Right kidney (tissue), 9 donors: ENCODE measurements at places on chromosomes 2 and 18.

DNA sequence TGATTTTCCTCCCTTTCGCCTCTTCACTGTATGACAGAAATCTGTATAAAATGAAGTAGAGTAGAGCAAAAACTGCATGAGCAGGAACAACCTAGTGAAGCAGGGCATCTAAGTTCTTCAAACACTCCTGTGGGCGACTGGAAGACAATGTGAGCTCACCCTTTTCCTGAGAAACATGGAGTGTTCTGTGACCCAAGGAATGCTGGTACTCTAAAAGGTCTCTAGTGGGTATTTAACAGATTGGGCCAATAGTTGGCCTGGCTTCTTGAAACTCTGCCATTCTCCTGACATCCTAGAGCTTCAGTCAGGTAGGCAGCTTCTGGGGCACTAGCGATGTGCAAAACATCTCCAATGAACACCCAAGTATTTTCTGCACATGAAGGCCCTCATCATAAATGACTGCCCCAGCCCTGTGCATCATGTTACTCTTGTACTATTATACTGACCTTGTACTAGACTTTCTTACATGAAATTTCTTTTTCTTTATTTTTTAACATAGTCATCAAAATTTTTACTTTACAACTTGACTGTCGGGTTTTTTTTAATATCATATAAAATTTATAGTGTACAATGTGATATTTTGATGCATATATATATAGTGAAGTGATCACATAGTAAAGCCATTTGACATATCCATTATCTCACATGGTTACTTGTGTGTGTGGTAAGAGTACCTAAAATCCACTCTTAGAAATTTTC is 294.6 kb upstream of the SESTD1 start:
- no peak for DNase-seq

- no peak for DNase-seq
Observed at GRCh38 chr2:37627710-37628109, 43.7 kb downstream of the CDC42EP3 start.

DNA sequence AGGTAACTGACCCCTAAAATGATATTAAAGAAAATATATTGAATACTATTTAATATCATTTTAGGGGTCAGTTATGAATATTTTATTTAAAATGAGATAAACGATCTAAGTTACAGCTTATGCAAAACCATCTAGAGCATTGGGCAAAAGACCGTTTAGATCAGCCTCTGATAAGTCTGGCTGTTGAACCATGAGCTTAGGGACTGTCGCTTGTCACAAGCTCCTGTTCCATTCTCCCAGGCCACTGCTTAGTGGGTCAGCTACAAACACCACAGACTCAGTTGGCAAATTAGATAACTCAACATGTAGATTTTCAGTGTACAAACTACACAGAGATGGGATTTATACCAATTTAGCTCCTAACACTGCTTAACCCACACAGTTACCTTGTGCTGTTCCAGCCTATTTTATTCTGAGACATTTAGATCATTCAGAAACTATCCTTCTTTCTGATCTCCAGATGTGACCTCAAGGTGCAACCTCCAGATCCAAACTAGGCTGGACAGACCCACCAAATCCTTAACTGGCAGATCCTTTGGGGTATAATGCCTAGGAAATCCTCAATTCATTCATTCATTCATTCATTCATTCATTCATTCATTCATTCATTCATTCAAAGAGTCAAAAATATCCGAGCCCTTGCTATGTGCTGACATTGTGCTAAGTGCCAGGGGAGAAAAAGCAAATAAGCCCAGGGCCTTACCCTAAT is 82.8 kb downstream of the HRH4 start:
- no peak for DNase-seq

- DNase-seq: peak; percentile 60
Observed at GRCh38 chr18:75809926-75810255, 382.4 kb upstream of the SMIM21 start.

GRCh38 chr18:9517869-9518268 is 42.6 kb downstream of the RALBP1 start:
- no peak for DNase-seq

GRCh38 chr2:58680755-58681310 is 439.7 kb upstream of the FANCL start:
- no peak for DNase-seq

GRCh38 chr2:11498543-11499034 is 32.6 kb upstream of the E2F6 start:
- DNase-seq: peak; percentile 18

DNA sequence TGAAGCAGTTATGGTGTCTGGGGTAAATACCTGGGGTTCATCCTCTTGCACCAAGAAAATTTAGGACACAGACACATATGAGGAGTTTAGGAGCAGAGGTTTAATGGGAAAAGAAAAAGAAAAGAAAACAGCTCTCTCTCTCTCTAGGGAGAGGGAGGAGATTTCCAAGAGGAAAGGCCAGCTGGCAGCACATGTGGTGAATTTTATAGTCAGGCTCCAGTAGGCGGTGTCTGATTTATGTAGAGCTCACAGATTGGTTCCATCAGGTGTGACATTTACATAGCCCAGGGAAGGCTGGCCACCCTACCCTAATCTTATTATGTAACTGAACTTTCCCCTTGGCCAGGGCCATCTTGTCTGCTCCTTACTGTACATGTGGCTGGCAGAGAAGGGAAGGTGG is 297.5 kb upstream of the RGPD4 start:
- peak; percentile 35 for DNase-seq

- DNase-seq: no peak
Observed at GRCh38 chr2:70440621-70441020, 113.0 kb downstream of the TGFA start.

DNA sequence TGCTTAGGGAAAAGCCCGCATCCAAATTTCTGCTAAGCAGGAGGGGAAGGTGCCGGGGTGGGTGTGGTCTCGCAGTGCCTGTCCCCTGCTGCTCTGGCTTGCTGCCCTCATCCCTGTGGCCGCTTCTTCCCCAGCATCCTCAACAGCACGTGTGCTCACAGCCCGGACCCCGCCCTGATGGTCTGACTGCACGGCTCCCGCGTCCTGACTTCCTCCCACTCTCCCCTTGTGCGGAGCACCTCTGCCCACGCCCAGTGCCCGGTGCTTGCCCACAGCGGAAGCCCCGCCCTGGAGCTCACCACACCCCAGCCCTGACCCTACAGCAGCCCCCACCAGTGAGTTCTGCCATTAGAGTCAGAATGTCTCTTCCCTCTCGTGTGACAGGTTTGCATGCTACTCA is 277.9 kb downstream of the NDUFA10 start:
- DNase-seq: no peak

DNA sequence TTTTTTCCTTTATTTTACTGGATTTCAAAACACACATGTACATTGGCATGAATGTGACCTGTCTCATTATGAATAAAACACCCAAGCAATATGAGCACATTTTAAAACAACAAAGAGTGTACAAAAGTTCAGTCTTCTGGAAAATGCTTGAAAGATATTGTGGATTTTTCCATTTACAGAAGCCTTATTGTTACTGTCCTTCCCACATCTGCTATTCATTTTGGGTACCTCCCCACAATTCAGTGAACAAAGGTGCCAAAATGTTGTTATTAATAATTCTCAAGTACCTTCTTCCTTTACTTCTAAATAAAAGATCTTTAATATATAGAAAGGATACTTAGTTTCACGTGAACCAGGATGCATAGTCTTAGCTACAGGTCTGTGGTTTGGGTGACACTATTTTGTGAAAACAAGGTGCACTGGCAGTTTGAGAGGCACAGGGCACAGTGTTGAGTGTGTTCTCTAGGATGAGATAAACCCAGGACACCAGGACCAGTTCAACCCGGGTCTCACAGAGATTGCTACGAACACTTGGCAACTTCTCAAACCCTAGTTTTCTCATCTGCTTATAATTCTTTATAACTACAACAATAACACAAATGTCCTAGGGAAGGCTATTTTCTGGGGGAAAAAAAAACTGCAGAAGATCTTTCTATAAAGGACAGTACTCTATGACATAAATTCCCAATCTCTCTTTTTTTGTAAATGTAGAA is 84.5 kb upstream of the GALNT5 start:
- no peak for DNase-seq

DNA sequence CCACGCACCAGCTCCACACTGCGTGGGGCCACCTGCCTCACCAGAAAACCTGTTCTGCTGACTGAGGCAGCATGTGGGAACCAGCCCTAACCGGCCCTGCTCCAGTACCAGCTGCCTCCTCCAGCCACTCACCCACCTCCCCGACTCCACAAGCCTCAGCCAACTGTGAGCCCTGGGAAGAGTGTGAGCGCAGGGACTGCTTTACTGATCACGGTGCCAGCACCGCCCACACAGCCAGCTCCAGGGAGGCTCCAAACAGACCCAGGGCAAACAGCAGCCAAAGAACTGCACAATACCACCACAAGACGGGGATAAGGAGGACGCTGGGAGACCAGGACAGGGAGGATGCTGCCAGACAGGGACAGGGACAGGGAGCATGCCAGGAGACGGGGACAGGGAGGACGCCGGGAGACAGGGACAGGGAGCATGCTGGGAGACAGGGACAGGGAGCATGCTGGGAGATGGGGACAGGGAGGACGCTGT is 28.4 kb downstream of the EIPR1 start:
- DNase-seq: no peak

- DNase-seq: no peak
Observed at GRCh38 chr2:74293191-74293991, 49.8 kb downstream of the SLC4A5 start.

DNA sequence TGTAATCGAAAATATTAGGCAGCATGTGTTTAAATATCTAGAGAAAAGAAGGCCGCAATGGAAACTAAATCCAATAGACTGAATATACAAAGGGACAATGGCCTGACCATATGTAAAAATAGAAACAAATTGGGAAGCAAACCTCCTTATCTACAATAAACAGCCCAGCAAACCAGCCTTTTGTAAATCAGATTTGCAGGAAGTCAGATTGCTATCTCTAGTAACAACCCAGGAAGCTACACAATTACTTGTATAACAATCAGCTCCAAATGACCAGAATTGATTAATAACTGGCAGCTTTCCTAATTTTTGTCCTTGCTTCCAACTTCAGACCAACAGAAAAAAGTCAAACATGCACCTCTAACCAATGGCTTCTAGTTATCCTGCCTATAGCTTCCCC is 860.0 kb downstream of the CPS1 start:
- DNase-seq: no peak

GRCh38 chr2:98747888-98748287 is 17.0 kb upstream of the MGAT4A start:
- DNase-seq: no peak

DNA sequence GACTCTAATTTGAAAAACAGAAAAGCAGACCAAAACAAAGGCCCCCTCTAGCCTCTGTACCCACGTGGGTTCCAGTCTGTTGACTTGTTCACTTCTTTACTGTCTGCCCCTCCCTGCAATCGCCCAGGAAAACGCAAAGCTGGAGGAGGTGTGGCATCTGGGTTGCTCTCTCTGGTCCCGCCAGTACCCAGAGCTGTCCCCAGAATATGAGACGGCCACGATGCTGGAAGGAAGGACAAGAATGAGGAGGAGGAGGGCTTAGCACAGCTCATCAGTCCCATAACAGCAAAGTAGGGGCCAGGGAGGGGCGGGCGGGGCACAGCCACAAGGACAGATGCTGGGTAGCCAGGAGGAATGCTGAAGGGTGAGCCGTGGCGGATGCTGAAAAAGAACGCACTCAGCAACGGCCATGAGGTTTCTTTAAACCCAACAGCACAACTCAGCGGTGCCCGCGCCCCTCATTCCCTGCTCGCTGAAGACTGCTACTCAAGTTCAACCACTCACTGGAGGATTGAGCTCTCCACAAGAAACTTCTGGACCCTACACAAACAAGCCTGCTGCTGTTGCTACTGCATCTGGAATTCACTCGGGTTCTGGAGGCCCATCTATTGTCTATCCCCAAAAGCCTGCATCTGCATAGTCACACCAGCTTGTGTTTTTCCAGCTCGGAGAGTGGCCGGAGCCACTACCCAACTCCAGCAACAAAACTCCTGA is 187.7 kb downstream of the HDAC4 start:
- no peak for DNase-seq

- DNase-seq: no peak
Observed at GRCh38 chr2:8543383-8544170, 138.3 kb upstream of the ID2 start.

DNA sequence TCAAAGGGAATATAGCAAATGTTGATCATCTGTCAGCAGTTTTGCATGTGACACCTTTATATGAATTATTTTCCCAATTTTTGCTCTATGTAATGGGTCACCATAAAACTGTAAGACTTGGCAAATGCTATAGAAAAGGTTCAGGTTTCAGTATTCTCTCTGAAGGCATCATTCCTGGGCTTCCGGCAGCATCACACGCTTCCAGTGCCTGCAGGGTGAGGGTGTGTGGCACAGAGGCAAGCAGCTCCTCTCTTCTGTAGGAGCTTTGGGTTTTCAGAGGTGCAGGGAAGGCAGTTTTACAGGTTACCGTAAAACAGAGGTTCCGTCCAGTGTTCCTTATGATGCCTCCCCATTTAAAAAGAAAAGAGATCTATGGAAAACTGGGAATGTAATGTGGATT is 18.8 kb downstream of the COA5 start:
- no peak for DNase-seq

DNA sequence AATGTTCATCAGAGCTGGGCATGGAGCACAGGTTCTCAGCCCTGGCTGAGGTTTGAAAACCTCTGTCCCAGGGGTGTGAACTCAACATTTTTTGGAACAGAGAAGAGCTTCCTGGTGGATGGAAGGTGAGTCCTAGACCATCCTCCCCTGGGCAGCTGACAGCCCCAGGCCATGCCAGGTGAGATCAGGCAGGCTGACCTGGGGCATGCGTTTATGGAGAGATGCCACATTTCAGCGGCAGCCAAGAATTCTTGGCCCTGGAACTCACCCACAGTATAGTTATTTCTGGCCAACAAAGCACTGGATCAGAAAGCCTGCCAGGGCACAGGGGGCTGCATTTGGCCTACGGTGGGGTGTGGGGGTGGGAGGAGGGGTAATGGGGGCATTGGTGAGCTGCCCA is 83.8 kb downstream of the EDAR start:
- no peak for DNase-seq

DNA sequence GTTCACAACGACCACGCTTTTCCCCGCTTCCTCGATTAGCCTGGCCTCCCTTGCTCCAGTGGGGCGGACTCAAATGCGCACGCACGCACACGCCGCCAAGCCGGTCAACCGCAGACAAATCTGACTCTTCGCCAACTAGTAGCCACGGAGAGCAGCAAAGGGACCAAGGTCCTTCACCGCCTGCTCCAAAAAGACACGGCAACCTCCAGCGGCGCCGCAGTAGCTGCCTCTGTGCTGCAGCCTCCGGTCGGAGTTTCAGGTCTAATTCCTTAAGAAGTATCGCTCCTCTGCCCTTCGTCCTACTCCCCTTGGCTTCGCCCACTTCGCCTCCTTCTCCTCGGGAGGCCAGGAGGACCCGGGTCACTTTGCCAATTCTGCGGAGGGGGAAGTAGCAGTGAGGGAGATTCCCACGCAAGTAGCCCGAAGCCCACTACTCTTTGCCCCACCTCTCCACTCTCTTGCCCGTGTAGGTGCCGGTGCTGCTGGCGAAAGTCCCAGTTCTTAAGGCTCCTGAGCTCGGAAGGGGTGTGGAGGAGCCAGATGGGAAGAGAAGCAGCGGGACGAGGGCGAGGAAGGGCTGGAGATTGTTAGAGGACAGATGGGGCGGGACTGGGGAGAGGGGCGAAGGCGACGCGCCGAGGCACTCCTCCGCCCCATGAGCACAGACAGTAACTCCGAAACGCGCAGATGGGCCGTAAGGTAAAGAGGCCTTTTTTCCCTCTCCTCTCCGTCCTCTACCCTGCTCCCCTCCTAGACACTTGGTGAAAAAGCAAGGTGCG is 615 bp downstream of the AKAIN1 start:
- no peak for DNase-seq
